ENCODE measurements at places on chromosomes 2 and 18. TPM values are rescaled to one million over a fixed set of nuclear protein-coding genes. Genes with fewer than 3 reads are reported as not detected.

DNA sequence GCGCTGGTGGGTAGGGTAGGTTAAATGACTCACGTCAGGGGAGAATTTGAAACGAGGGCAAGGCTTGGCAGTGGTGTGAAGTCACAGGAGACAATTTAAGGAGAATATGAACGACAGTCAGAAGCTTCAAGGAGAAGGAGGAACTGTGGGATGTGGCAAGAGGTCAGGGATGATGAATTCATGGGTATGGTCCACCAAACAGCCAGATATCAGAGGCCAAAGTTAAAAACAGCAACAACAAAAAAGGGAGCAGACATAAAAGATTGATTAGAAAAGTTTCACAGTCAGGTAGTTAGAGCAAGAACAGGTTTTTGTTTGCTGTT lies 1.4 kb upstream of the ZNF396 start:
- H3K36me3 ChIP-seq = no peaks in the 10 kb centered on the region
- no peak overlapping the region for H3K4me3 ChIP-seq
- no peak overlapping the region for H3K27ac ChIP-seq
- H3K27me3 ChIP-seq = no peaks in the 10 kb centered on the region

DNA sequence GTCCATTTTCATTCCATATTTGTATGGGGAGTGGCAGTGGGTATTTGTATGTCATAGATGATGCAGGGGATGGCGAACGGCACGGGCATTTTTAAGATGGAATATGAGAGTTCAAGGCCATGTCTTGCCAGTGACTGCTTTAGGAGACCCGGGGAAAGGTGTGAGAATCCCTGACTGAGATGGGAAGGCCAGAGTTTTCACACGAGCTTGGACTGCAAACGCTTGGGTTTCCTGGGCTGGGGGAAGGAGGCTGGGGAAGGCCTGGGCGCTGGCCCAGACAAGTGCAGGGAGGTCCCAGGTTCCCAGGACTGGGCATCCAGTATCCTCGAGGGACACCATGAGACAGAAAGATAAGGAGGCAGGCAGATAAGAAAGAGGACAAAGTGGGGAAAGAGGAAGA lies 35.2 kb downstream of the CNGA3 start:
- DNase-seq = no peak
- no peaks in the 10 kb centered on the region for H3K4me1 ChIP-seq
- no peak overlapping the region for H3K27ac ChIP-seq

DNA sequence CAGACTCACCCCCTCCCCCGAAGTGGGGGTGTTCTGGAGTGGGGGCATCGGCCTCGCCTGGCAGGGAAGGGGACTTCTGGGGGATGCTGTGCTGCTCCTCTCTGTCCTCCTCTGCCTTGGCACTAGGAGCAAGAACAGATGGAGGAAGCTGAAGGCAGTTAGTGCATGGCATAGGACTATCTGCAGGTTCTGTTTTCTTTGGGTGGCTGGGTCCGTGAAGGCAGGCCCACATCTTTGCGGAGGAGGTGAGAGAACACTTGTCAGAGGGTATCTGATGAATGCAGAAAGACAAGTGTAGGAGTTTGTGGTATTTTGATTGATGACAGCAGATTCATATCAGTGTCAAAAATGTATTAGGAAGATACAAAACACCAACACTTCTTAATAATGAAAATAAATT lies 411.4 kb downstream of the TSN start:
- H3K4me1 ChIP-seq = no peaks in the 10 kb centered on the region
- H3K4me3 ChIP-seq = no peak overlapping the region
- no peak for DNase-seq
- no peaks in the 10 kb centered on the region for H3K36me3 ChIP-seq
- no peak overlapping the region for H3K27ac ChIP-seq
- H3K27me3 ChIP-seq = no peaks in the 10 kb centered on the region

DNA sequence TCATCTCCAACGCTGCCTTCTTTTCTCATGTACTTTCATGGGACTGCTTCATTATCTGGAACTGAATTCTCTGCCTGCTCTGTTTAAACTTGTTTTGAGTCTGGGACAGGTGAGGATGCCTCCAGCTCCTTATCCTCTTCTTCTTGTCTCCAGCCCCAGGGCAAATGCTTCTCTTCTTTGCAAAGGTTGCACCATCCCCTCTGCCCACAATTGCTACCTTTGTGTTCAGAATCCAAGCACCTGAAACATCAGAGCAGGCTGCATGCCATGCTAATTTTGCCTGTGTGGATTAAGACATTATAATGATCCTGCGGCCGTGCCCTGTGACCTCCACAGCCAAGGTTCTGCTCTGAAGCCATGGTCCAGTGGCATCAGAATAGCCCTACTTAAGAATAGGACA lies 309.5 kb downstream of the EPHA4 start:
- H3K4me3 ChIP-seq = no peak overlapping the region
- no peaks in the 10 kb centered on the region for H3K27me3 ChIP-seq
- DNase-seq = no peak
- H3K4me1 ChIP-seq = no peaks in the 10 kb centered on the region
- no peaks in the 10 kb centered on the region for H3K36me3 ChIP-seq

Gene CRYGC
- total RNA-seq = not detected
